ENCODE measurements at places on chromosomes 2 and 18.

GRCh38 chr2:30306522-30306921, 75.2 kb downstream of the LBH start:
- no peak for DNase-seq

GRCh38 chr18:23574611-23575308, 11.5 kb downstream of the NPC1 start:
- no peak for DNase-seq

DNA sequence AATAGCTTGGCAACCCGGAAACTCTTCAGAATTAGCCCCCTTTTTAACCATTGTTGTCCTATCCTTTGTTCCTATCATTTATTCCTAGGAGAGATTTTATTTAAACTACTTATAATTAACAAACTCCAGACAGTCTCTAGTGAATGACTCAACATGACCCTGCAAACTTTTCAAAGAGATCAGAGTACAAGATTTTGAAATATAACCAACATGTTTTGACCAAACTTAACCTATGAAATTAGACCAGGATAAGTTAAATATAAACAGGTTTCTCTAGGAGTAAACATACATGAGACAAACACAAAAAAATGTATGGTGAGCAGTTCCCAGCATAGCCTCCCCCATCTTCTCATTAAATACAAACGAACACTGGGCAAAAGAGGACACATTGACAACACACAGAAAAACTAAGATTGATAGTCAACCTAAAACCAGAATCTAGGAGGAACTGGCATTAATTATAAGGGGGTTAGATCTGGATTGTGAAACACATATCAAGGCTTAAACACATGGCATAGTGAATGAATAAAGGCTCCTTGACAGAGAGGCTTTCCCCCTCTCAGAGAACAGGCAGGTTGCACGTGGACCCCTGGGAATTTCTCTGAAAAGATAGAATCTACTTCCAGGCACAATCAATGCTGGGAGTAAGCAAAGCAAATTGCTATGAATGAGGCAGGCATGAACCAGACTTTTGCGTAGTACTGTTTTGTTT, 284.1 kb downstream of the IRS1 start:
- no peak for DNase-seq

DNA sequence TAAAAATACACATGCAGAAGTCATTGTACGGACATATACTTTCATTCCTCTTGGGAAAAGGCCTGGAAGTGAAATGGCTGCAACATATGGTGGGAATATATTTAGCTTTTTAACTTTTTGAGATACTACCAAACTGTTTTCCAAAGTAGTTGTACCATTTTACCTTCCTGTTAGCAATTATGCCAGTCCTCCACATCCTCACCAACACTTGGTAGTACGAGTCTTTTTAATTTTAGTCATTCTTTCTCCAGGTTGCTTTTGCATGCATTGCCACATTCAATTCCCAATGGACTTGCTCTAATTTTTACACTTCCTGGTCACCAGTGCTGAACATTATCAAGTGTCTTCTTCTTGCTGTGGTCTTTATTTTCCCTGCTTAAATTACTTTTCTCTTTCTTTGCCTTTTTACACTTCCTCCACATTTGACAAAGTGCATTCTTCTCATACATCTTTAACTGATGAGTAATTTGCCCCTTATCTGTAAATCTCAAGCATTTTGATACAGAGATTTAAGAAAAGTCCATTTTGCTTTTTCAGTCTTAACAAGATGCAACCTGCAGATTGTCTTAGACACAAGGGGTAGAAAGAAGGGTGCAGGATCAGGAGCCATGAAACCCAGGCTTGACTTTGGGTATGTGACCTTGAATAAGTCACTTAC, 14.5 kb downstream of the VIT start:
- no peak for DNase-seq

DNA sequence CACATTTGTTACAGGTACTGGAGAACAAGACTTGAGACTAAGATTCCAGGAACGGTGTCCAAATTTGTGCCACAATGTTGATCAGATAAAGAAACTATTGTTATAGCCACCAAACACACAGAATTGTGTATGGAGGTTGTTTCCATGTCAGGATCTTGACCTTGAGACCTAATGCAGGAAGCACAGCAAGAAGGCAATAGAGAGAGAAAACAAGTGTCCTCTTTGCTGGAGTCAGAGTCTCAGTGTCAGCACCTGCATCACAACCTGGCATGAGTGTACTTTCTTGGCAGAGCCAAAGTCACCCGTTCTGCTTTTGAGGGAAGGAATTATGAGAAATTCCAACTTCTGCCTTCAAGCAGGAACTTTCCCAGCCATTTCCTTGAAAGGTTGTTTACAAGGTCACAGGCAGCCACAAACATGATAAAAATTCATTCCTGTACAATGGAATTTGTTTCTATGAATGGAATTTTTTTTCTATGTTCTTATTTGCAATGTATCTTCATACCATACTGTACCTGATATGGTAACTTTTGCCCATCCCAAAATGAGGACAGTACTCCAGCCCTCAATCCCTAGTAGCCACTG, 118.4 kb downstream of the PKP4 start:
- no peak for DNase-seq

Measured in activated CD4-positive, alpha-beta T cell treated with anti-CD3 and anti-CD28 coated beads, Interleukin-2, Interleukin-6, amounts not matched to agents 100 ng/mL and 50 ng/mL, durations not matched to agents 16 hours and 8 hours (primary cell).